Neural cell (in vitro differentiated cells): ENCODE measurements at places on chromosomes 13 and 19. TPM values are rescaled to one million over a fixed set of nuclear protein-coding genes. Genes with fewer than 3 reads are reported as not detected.

The BEST2 gene
- not detected in 2 replicates for polyA plus RNA-seq

The PSG3 gene
- polyA plus RNA-seq: not detected in 2 replicates

The SERTM1 gene
- not detected in 2 replicates for polyA plus RNA-seq

The MADCAM1 gene
- polyA plus RNA-seq: 0.22 and 1.0 TPM in 2 replicates

The RNF17 gene
- polyA plus RNA-seq: not detected in 2 replicates

The ZNF497 gene
- polyA plus RNA-seq: 13.7 and 18.4 TPM in 2 replicates

The ALOX5AP gene
- polyA plus RNA-seq: not detected in 2 replicates

The GARIN5B gene
- polyA plus RNA-seq: not detected in 2 replicates

The PEG3 gene
- 0.06 TPM in 1 of 2 replicates, not detected in the other for polyA plus RNA-seq

The NUFIP1 gene
- polyA plus RNA-seq: 7.0 and 11.0 TPM in 2 replicates

The CD33 gene
- polyA plus RNA-seq: not detected in 2 replicates

The CCDC169 gene
- polyA plus RNA-seq: 3.8 and 6.9 TPM in 2 replicates

The ZNF737 gene
- 81.2 and 103 TPM in 2 replicates for polyA plus RNA-seq

The HIPK4 gene
- not detected in 2 replicates for polyA plus RNA-seq

The IGFL1 gene
- polyA plus RNA-seq: not detected in 2 replicates

The COL4A1 gene
- 13.1 and 13.2 TPM in 2 replicates for polyA plus RNA-seq

The ZNF285 gene
- polyA plus RNA-seq: 45.5 and 47.1 TPM in 2 replicates

The THAP8 gene
- 3.8 and 5.5 TPM in 2 replicates for polyA plus RNA-seq

The ZNF681 gene
- 3.2 and 3.6 TPM in 2 replicates for polyA plus RNA-seq

The CYP2S1 gene
- not detected in 2 replicates for polyA plus RNA-seq

The FLT3LG gene
- not detected in 2 replicates for polyA plus RNA-seq

The TNNT1 gene
- 4.0 and 6.2 TPM in 2 replicates for polyA plus RNA-seq

The CYP4F11 gene
- polyA plus RNA-seq: not detected in 2 replicates

The ACP5 gene
- not detected in 2 replicates for polyA plus RNA-seq

The TMPRSS9 gene
- not detected in 2 replicates for polyA plus RNA-seq

The ZSCAN4 gene
- not detected in 2 replicates for polyA plus RNA-seq

The ZNF541 gene
- not detected in 2 replicates for polyA plus RNA-seq

The ZNF888 gene
- 0.26 and 0.34 TPM in 2 replicates for polyA plus RNA-seq

The ZNF470 gene
- 9.6 and 13.6 TPM in 2 replicates for polyA plus RNA-seq

The YJEFN3 gene
- polyA plus RNA-seq: 26.9 and 28.1 TPM in 2 replicates

The IL17D gene
- polyA plus RNA-seq: 14.5 and 17.5 TPM in 2 replicates

The SMAD9 gene
- polyA plus RNA-seq: 2.3 and 2.5 TPM in 2 replicates

The MIPEP gene
- 9.1 and 15.3 TPM in 2 replicates for polyA plus RNA-seq

The RASA3 gene
- 8.5 and 10.8 TPM in 2 replicates for polyA plus RNA-seq

The P2RY11 gene
- polyA plus RNA-seq: 5.4 and 7.6 TPM in 2 replicates
